Cerebellar cortex (tissue), 1 donor: ENCODE measurements at places on chromosomes 2 and 18.

- DNase-seq, result no peak
Measured at GRCh38 chr2:203710226-203710625, 3.8 kb downstream of the CD28 start.

GRCh38 chr18:63834471-63835113 is 52.9 kb upstream of the SERPINB2 start:
- DNase-seq, result no peak

GRCh38 chr2:83103613-83104012 is 1355.5 kb downstream of the SUCLG1 start:
- no peak for DNase-seq

DNA sequence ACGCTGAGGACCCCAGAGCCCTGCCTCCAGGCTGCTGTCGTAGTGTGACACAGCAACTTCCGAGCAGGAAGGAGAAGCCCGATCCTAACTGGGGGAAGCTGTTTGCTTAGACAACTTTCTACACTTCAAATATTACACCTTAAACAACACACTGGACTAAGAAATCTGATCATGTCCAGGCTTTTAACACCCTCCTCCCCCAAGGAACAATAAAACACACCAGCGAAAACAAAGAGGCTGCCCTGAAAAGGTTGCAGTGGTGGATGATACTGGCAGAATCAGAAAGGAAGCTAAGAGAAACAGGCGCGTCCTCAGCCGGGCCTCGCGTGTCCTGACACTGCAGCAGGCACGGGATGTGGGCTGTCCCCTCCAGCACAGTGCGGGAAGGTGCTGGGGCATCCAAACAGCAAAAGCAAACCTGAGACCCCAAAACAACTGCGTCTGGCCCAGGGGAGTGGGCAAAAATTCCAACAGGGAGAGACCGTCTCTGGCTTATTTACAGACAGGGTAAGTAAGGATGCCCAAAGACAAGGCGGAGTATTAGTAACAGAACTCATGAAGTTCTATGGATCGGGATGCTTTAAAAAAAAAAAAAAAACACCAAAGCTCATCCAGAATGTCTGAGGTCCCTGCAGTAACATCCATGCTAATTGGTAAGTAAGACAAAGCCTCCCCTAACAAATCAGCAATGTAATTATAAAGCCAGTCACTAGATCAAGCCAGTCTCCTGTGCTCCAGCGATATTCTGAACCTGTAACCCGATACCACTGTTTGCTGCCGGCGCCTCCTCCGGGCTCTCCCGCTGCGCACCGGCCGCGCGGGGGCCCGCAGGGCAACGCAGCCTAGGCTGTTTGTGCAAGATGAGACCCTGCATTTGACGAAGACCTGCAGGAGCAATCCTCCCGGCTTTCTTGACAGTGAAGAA is 9.0 kb downstream of the SERTAD2 start:
- peak; percentile 74 for DNase-seq

GRCh38 chr2:60509066-60509465 is 44.4 kb downstream of the BCL11A start:
- DNase-seq, result no peak
